ENCODE measurements at places on chromosomes 7 and 10.

GRCh38 chr7:23431702-23432199, 38.5 kb downstream of the IGF2BP3 start:
- DNase-seq: no peak

DNA sequence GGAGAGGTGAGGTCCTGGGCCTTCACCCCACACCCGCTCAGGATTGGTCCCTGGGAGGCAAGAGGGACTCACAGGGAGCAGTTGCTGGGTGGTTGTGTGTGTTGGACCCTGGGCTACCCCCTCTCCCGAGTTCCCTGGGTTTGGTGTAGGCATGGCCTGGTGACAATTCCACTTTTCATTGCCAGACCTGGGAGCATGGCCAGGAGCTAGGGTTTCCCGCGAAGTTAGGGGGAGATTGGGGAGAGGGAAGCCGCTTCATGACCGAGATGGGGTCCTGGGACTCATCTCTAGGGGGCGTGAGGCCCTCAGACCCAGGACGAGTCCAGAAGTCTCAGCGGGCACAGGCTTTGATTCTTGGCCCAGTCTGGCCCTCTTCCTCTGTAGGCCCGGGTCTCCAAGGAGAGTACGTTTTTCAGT, 606 bp downstream of the PALD1 start:
- DNase-seq: no peak

DNA sequence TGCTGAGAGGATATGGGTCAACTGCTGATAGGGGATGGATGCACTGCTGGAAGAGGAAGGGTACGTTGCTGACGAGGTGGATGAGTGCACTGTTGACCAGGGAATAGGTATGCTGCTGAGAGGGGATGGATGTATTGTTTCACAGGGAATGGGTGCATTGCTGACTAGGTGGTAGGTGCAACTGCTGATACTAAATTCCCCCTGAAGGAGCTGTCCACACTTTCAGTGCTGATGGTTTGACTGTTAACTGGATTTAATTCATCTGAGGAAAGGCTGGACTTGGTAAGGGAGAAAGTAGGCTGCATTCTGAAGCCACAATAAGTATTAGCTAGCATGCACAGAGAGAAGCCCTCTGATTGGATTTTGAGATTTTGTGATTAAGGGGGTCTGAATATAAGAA, 1196.8 kb upstream of the PHF14 start:
- no peak for DNase-seq

DNA sequence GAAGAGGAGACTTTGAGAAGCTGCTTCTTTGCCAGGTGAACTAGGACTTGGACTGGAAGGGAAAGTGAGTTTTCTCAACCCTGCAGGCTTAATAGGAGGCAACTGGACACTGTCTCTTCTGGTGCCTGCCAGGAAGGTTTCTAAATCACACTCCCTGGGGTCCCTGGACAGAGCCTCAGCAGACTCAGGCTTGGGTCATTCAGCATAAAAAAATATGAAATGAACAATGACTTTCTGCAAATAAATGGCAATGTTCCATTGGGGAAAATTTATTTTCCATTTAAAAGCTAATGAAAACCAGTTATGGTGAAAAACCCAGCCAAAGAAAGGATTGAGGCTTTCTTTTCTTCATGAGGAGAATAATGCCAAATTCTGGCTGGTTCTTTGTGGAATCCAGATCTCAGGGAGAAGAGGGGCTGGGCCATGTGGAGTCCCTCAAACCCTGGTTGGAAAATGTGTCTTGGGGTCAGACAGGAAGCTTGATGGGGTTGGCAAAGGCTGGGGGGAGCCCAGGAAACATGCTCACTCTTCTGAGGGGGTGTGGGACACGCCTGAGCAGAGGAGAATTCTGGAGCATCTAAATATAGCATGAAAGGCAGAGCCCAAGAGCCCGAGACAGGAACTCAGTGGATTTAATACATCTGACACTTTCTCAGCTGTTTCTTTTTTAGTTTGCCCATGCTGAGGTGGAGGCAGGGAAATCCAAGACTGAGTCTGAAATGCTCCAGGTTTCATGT, 65.2 kb upstream of the EMX2 start:
- DNase-seq: no peak

GRCh38 chr7:13448243-13448642, 541.2 kb downstream of the ETV1 start:
- no peak for DNase-seq

DNA sequence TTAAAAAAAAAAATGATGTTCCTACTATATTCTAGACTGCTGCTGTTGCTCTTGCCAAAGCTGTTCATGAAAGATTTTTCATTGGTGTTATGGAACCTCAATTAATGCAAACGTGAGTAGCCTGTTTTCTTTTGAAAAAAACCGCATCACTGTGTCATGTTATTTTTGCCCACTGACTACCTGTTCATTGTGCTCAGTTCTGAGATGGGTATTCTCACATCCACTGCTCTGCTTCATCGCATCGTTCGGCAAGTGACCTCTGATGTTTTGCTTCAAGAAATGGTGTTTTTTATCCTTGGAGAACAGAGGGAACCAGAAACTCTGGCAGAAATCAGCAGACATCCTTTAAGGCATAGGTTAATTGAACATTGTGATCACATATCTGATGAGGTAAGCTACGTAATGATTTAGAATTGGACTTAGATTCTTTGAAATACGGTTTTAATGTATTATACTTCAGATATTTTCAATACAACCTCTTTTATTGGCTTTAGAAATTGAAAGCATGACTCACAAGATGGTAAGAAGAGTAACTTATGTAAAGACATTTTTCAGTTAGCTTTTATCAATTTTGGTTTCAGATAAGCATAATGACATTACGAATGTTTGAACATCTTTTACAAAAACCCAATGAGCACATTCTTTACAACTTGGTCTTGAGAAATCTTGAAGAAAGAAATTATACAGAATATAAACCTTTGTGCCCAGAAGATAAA, 24.6 kb downstream of the FHIP2A start:
- no peak for DNase-seq

GRCh38 chr7:30562909-30563308, 31.8 kb upstream of the GARS1 start:
- DNase-seq: no peak

DNA sequence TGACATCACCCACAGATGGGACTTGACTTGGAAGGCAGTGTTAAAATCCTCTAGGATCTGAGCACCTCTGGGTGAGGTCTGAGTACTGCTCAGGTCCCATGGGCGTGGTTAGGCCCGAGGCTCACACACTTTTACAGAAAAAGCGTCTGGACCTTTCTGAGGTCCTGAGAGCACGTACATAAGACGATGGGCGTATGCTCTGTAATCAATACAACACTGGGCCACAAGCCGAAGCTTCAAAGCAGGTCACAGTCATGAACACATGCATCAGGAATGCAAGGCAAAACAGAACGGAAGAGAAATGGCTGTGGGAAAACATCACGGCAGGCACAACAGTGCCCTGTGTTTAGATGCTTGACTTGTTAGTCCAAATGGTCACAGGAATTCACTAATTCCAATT, 112.2 kb downstream of the LARP4B start:
- no peak for DNase-seq

GRCh38 chr7:150992833-150993302, 2.1 kb downstream of the NOS3 start:
- no peak for DNase-seq

GRCh38 chr7:37173670-37174069, 275.0 kb downstream of the ELMO1 start:
- DNase-seq: no peak

GRCh38 chr10:83648201-83648600, 491.1 kb upstream of the GHITM start:
- no peak for DNase-seq

GRCh38 chr10:53009961-53010907, 237.7 kb upstream of the MBL2 start:
- DNase-seq: no peak

- no peak for DNase-seq
Measured at GRCh38 chr7:69652947-69653701, 54.8 kb downstream of the AUTS2 start.

DNA sequence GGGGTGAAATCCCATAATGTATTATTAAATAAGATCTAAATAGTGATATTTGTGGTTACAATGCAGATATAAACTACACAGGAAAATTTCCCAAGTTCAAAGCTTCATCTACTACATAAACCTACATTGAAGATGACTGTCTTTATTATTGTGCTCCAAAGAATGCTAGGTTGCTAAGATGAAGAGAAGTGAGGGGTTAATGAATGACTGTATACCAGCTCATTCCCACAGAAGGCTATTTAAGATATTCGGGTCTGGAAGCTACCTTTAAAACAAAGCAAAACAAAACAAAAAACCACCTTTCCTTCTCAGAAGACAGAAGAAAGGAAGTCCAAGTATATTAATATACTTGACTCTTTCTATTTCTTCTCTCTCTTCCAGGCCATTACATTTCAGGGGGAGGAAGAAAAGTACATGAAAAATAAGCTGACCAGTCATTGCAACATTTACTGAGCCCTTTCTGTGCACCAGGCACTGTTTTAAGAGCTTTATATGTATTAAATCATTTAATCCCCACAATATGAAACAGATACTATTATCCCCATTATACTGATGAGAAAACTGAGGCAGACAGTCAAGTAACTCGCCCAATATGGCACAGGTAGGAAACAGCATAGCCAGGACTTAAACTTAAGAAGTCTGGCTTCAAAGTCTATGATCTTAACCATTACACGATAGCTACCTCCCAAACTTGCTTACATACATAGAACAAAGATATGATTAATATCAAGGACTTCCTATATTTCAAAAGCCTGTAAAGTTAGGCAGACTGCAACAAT, 48.1 kb downstream of the TNPO3 start:
- no peak for DNase-seq

GRCh38 chr10:15943426-15943825, 83.1 kb upstream of the MINDY3 start:
- no peak for DNase-seq

DNA sequence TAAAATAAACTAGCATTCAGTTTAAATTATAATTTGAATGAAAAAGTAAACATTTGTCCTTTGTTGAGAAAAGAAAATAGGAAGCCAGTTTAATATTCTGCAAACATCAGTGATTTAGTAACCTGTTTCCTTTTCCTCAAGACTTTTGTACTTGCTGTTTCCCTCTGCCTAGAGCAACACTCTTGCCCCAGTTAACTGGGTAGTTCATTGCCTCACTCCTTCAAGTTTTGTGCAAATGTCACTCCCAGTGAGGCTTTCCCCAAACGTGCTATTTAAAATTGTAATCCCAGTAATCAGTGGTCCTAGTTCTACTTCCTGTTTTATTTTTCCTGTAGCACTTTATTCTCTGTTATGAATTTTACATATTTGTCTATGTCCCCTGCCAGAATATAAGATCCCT, 23.8 kb downstream of the DLD start:
- DNase-seq: no peak

- DNase-seq: no peak
Measured at GRCh38 chr10:128109707-128110106, 16.5 kb downstream of the MKI67 start.

DNA sequence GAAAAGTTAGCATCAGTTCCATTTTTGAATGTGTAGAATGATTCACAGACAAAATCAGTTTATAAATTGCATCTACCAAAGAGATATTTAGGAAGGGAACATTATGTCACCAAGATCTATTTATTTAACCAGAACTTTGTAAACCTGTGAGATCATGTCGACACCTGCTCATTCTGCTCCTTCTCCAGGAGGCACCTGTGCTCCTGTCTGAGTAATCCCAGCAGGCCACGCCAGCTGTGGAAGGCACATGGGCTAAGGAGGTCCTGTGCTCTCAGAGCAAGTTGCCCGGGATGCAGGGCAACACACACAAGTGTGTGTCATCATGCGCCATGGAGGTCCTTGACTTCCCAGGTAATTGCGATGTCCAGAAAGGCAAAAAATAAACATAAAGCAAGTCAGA, 45.5 kb upstream of the ADARB2 start:
- DNase-seq: no peak

- DNase-seq: no peak
Measured at GRCh38 chr7:15684871-15685270, 1.6 kb downstream of the MEOX2 start.

DNA sequence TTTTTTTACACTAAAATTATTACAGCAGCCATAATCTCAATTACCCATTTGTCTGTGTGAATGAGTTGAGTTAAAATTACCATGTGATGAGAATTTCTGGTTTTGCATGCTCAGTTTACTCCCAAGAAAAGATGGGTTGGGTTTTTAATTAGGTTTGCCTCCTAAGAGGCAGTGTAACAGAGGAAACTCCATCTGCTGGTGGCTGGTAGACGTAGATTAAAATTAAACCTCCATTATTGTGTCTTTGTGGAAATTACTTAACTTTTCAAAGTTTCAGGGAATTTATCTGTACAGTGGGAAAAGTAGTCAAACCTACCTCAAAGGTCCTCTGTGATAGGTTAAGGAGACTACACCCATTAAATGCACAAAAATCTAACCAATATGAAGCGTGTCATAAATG, 954.2 kb downstream of the PCDH15 start:
- DNase-seq: no peak

DNA sequence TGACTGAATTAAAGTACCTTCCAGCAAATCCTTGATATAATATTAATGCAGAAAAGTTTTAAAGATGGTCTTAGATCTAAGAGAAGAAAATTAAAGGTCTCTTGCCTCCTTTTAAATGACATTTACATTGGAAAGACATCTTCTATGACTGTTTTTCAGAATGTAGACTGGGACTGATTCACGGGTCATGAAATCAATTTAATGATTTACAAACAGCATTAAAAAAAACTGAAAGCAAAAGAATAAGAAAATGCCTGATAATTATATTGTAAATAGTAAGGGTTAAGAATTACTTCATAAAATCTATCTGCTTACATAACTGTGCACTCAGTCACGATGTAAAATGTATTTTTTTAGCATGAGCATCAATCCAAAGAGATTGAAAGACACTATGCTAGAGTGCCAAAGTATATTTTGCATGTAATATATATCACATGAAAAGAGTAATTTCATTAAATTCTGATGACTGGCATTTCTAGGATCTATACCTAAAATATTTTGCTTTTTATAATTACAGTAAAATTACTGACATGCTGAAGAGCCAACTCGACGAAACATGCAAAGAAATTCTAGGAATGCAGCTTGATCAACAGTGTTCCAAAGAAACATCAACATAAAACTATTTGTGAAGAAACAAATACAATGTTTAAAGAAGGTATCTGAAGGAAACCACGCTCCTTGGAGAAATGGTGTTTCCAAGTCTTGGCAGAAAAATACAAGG, 35.1 kb downstream of the RTKN2 start:
- DNase-seq: no peak

DNA sequence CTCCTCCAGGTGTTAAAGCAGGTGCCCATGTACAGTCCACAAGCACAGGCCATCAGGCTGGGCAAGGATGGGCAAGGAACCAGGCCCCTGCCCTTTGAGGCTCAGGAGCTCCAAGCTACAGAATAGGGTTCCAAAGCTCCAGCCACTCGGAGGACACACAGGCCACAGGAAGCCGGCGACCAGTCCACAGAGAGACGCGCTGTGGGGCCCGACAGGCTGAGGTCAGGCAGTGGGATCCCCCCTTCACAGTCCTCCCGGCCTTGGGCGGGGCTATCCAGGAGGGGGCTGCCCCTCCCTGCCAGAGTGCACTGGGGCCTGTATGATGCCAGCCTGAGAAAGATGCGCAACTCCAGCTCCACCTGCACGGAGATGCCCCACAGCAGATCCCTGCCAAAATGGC, 34.0 kb downstream of the MAD1L1 start:
- DNase-seq: no peak

GRCh38 chr7:3981281-3981680, 680.2 kb downstream of the SDK1 start:
- DNase-seq: no peak

- DNase-seq: no peak
Measured at GRCh38 chr7:30087371-30087770, 47.4 kb upstream of the MTURN start.

All from stimulated activated CD8-positive, alpha-beta memory T cell treated with anti-CD3 and anti-CD28 coated beads, Interleukin-4, amount 100 ng/mL, for 1 hour (primary cell).